ENCODE measurements at places on chromosomes 5 and 9.

DNA sequence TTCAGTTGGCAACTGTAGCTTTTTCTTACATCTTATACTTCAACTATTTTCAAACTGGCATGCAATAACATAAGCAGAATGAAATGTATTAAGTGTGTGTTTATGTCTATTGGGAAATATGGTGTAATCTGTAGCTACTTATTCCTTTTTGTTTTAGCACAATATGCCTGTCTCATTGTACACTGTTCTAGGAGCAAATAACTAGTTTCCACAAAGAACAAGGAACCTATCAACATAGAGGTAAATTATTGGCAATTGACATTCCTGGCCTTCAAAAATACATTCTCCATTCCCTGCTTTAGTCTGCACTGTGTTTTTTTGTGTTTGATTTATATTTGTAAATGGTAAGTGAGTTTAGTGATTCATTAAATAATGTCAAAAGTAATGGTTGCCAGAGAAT lies 75.7 kb downstream of the FBXL7 start:
- no peak for DNase-seq

DNA sequence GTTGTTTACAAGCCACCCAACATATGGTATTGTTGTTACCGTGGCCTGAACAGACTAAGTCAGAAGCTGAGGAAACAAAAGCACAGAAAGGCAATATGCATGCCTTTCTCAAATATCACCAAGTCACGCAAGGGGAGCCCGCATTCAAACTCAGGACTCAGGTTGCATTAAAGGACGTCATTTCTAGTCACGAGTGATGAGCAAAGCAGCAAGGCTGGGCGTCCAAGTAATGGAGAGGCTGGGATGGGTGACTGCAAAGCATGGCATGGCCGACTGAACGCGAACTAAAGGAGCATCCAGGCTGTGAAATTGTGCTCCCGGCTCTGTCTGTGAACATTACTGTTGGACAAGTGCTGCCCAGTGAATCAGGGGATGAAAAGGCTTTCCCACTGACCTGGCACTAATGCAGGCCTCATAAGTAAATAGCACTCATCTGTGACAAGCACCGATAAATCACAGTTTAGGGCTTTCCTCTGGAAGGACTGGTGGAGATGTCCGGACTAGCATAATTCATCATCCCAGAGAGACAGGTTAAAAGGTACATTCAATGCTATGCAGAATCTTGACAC lies 202.8 kb downstream of the SPOCK1 start:
- no peak for DNase-seq

- no peak for DNase-seq
Measured at GRCh38 chr5:9222054-9222976, 323.6 kb downstream of the SEMA5A start.

DNA sequence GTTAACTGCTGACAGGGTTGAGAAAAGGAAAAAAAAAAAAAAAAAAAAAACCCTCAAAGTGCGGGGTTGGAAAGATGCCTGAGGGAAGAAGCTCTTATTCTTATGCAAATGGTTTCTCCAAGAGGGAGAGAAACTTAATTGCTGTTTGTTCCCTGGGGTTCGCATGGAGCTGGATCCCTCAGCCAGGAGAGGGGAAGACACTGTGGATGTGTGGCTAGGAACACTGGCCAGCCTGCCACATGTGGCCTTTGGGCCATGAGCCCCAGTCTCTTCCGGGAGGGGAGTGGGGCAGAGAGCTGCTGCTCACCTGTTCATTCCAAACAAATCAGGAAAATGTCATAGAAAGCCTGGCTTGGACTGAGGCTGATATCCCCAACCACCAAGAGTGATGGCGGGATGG lies 9.4 kb upstream of the SCGB3A2 start:
- no peak for DNase-seq

DNA sequence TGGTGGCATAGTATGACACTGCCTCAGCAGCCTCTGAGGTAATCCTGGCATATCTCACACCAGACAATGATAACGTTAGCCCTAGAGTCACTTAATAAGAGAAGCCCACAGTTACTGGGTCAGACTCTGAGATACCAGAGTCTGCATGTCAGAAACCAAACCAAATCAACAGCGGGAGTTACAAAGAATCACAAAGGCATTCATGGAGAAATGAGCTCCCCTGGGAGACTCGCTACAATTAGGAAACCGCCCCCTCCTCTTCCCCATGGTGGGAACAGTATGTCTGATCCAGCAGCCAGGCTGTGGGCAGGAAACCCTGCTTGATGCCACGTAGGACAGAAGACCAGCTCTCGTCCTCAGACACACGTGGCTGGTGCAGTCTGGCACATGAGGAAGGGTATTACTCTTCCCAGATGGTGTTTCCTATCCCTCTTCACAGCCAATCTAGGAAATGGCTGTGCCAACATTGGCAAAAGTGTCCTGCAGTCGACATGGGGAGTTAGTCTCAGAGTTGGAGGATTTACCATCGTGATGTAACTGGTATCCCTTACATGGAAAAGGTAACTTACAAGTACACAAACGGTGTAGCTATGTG lies 485.4 kb downstream of the ZNF608 start:
- no peak for DNase-seq
